Activated naive CD4-positive, alpha-beta T cell treated with anti-CD3 and anti-CD28 coated beads, Interleukin-2, amount 50 U/mL, for 16 hours (primary cell): ENCODE measurements at places on chromosomes 12 and 14.

DNA sequence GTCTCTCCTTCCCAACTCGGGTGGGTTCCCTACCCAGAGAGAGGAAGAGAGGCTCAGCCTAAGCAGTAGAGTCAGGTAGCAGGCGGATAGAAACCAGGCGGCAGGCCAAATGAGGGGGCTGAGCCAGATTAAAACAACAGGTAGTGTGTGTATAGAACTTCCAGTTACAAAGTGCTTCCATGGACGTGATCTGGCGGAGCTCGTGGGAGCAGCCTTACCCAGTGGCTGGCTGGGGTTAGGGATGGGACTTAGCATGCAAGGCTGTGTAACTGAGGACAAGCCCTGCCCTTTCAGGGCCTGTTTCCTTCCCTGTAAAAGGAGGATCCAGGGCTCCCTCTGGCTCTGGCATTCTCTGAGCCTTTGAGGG lies 8.3 kb downstream of the KRT80 start:
- DNase-seq, result no peak

DNA sequence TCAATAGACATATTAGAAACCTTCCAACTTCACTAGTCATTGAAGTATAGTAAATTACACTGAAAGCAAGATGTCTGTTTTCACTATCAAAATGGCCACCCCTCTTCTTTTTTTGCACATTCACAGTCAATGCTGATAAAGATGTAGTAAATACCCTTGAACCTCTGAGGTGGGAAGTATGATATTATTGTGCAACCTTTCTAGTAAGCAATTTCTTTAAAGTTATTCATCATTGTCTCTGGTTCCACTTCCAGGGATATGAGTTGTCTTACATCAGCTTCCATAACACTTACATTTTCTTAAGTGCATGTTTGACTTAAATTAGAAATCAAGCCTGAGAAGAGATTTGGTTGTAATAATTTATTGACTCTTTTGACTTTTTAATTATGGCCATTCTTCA lies 453.9 kb upstream of the MGAT4C start:
- no peak for DNase-seq

GRCh38 chr14:51094901-51095853 lies at the start of gene TRIM9:
Gene TRIM9, minus strand, starts transcription at chr14:51095105. Its CDS starts 166 bp downstream, at chr14:51094939.
- peak; percentile 95 for DNase-seq

- no peak for DNase-seq
These were observed 154.9 kb downstream of the ASCL4 start for GRCh38 chr12:107929436-107929835.

GRCh38 chr14:57823015-57823660 lies 42.8 kb downstream of the SLC35F4 start:
- no peak for DNase-seq

DNA sequence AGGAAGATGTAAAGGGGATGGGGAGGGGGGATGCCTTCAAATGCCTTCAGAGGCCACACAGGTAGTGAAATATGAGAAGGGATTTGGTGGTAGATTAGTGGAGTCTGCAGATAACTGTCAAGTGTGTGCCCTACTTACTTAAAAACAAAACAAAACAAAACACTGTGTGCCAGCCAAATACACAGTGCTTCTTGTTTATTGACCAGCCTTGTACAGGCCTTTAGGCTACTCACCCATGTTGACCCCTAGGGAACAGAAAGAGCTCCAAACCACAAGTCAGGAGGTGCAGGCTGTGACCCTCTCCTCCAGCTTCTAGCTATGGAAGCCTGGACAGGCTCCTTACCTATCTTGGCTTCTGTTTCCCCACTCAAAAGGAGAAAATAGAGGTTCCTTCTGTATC lies 562.0 kb downstream of the ETNK1 start:
- DNase-seq, result no peak

GRCh38 chr12:122609732-122610131 lies 82.7 kb downstream of the KNTC1 start:
- no peak for DNase-seq

- no peak for DNase-seq
These were observed 134.2 kb downstream of the KCNK10 start for GRCh38 chr14:88188745-88189416.

DNA sequence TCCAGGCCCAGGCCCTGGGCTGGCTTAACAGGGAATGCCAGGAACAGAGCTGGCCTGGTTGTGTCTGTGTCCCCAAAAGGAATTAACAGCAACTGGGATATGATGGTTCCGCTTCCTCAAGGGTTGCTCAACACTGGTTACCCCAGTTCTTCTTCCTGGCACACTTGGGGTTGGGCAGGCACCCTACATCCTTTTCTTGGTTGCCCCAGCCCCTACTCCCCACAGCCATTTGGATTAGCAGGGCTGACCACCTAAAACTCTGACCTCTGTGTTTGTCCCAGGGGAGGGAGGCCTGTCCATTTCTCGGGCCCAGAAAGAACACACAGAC lies 30.8 kb downstream of the NCKAP5L start:
- no peak for DNase-seq

- DNase-seq, result no peak
These were observed 58.1 kb upstream of the KITLG start for GRCh38 chr12:88638388-88638787.

DNA sequence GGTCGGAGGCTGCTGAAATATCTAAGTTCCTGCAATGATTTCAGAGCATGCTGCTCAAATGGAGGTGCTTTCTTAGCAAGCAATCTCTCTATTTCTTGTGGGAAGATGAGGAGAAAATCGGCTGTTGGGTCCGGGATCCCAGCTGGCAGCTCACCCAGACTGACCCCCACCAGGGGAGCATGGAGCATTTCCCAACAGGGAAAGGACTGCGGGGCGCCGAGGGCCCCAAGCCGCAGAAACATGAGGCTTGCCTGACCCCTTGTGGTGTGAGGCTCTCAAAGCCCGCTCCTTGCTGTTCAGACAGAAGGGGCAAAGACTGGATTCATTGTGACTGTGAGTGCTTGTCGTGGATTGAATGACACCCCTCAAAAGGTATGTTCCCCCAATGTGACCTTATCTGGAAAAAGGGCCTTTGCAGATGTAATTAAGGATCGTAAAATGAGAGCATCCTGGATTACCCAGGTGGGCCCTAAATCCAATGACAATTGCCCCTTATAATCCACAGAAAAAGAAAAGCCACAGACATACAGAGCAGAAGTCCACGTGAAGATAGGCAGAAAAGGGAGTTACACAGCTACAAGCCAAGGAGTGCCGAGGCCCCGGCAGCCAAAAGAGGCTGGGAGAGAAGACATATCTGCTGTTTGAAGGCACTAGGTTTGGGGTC lies 116.3 kb upstream of the VASH1 start:
- no peak for DNase-seq

- no peak for DNase-seq
These were observed 19.8 kb downstream of the HVCN1 start for GRCh38 chr12:110669193-110669502.

DNA sequence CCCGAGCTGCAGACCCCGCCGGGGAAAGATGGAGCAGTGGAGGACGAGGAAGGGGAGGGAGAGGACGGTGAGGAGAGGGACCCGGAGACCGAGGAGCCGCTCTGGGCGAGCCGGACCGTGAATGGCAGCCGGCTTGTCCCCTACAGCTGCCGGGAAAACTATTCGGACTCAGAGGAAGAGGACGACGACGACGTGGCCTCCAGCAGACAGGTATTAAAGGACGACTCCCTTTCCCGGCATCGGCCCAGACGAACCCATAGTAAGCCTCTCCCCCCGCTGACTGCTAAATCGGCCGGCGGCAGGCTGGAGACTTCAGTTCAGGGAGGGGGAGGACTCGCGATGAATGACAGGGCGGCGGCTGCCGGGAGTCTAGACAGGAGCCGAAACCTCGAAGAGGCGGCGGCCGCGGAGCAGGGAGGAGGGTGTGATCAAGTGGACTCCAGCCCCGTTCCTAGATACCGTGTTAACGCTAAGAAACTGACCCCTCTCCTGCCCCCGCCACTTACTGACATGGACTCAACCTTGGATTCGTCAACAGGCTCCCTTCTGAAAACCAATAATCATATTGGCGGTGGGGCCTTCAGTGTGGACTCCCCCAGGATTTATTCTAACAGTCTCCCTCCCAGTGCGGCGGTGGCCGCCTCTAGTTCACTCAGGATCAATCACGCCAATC lies 962 bp downstream of the LEMD3 start:
- DNase-seq, result peak; percentile 55
